Naive B cell (primary cell): ENCODE measurements at places on chromosomes 7 and 10.

- H3K27ac ChIP-seq = peak overlapping the region; percentile 15
- no peak overlapping the region for H3K4me3 ChIP-seq
- H3K4me1 ChIP-seq = peaks cover 8% of the 10 kb centered on the region
- no peak for DNase-seq
- no peaks in the 10 kb centered on the region for H3K27me3 ChIP-seq
Observed at GRCh38 chr10:11322698-11323097, 288.8 kb downstream of the USP6NL start.

DNA sequence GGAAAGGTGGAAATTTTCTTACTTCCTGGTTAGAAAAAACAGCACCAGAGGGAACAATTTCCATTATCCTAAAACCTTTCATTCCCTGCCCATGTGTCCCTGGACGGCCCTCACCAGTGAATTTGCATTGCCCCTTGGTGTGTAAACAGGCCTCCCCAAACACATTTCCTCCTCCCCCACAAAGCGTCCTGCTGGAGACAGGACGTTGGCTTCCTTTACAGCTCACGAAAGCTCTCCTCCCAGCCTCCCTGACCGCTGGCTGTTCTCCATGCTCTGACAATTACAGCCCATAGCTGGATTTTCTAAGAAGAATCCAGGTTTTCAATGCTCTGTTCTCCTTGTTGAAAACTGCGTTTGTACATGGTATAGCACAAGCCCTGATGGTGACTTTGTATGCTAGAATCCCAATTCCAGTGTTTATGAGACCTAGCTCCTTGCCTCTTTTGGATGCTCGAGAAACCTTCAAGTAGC lies 724.2 kb upstream of the CELF2 start:
- H3K4me1 ChIP-seq = no peaks in the 10 kb centered on the region
- no peaks in the 10 kb centered on the region for H3K36me3 ChIP-seq
- H3K27ac ChIP-seq = no peak overlapping the region
- DNase-seq = no peak

GRCh38 chr10:74585231-74586087 lies 240.9 kb upstream of the KAT6B start:
- peak overlapping the region; percentile 81 for H3K27ac ChIP-seq
- H3K27me3 ChIP-seq = no peaks in the 10 kb centered on the region
- peaks cover 12% of the 10 kb centered on the region for H3K36me3 ChIP-seq
- DNase-seq = peak; percentile 45
- H3K4me3 ChIP-seq = peak overlapping the region; percentile 64
- peaks cover 59% of the 10 kb centered on the region for H3K4me1 ChIP-seq

DNA sequence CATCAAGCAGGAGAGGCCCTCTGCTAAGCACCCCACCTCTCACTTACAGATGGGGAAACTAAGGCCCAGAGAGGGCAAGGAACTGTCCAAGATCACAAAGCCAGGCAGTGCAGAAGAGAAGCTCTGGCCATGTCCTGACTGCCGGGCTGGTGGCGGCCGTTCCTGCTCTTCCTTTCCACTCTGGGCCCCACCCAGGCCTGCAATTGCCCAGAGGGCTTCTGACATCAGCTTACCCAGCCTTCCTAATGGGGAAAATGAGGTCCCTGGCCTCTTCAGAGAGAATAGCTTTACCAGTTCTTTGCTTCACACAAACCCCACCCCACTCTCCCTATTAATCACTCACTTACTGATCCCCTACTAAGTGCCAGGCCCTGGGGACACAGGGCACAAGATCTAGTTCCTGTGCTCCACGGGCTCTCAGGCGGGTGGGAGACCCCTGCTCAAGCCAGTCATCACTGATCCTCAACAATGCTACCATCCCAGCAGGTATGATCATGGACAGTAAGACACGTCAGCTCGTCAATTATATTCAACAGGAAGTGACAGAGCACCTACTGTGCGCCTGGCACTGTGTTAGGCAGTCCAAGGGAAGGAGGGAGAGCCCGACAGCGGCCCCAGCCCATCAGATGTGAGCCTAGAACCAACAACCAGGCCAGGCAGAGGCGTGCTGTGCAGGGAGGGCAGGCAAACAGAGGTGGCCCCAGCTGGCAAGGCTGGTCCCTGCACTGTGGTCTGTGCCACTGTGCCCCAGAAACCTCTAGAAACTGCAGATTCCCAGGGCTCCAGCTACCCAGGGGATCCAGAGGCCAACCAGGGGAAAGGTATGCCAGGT lies 26.4 kb upstream of the FRAT2 start:
- H3K4me1 ChIP-seq = peaks cover 23% of the 10 kb centered on the region
- H3K4me3 ChIP-seq = no peak overlapping the region
- peaks cover 13% of the 10 kb centered on the region for H3K36me3 ChIP-seq
- no peak for DNase-seq

GRCh38 chr7:50648076-50648475 lies 82.9 kb upstream of the DDC start:
- no peaks in the 10 kb centered on the region for H3K27me3 ChIP-seq
- no peaks in the 10 kb centered on the region for H3K4me1 ChIP-seq
- no peak overlapping the region for H3K27ac ChIP-seq
- no peak overlapping the region for H3K4me3 ChIP-seq
- DNase-seq = no peak

DNA sequence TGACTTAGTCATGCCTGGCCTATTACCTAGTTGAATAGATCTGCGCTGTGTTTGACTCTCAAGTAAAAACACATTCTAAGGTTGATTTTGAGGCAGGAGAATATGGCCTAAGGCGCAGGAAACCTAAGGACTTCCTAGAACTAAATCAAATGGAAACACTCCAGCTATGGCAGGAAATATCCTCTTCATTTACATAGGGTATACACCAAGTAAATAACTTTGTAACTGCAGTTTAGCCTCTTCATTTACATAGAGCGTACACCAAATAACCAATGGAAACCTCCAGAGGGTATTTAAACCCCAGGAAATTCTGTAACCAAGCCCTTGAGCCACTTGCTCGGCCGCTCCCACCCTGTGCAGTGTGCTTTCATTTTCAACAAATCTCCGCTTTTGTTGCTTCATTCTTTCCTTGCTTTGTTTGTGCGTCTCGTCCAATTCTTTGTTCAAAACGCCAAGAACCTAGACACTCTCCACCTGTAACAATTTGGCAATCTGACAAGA lies 35.6 kb upstream of the XRCC2 start:
- no peak overlapping the region for H3K27ac ChIP-seq
- H3K27me3 ChIP-seq = peaks cover 9% of the 10 kb centered on the region
- no peaks in the 10 kb centered on the region for H3K4me1 ChIP-seq
- H3K36me3 ChIP-seq = no peaks in the 10 kb centered on the region
- no peak for DNase-seq
- H3K4me3 ChIP-seq = no peak overlapping the region

GRCh38 chr10:21406595-21407193 lies 118.8 kb downstream of the SKIDA1 start:
- H3K27ac ChIP-seq = no peak overlapping the region
- peaks cover 8% of the 10 kb centered on the region for H3K27me3 ChIP-seq
- no peak for DNase-seq
- no peak overlapping the region for H3K4me3 ChIP-seq

- H3K27me3 ChIP-seq = no peaks in the 10 kb centered on the region
- no peaks in the 10 kb centered on the region for H3K36me3 ChIP-seq
- H3K4me3 ChIP-seq = no peak overlapping the region
- no peak overlapping the region for H3K27ac ChIP-seq
Observed at GRCh38 chr10:32963096-32963495, 5.1 kb upstream of the ITGB1 start.

DNA sequence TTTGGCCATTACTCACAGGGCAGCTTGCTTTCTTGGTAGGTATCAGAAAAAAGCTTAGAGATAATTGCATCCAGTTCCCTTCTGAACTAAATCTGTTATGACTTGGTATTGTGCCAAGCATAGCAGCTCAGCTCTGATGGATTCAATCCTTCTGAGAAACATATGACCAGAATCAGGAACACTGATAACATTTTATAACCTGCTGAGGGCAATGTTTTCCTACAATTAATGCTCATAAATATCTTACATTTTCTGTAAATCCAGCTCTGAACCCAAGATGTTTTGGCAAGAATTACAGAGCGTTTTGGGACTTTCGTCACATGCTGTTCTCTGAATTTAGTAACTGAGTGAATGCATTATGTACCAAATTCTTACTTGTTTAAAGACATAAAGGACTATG lies 167.8 kb downstream of the KIF20B start:
- H3K27me3 ChIP-seq = no peaks in the 10 kb centered on the region
- DNase-seq = no peak
- no peak overlapping the region for H3K4me3 ChIP-seq
- H3K36me3 ChIP-seq = no peaks in the 10 kb centered on the region

- DNase-seq = no peak
- no peak overlapping the region for H3K27ac ChIP-seq
- peak overlapping the region; percentile 97 for H3K4me3 ChIP-seq
Observed at GRCh38 chr7:112449353-112449752, 907 bp upstream of the IFRD1 start.

- H3K36me3 ChIP-seq = peaks cover 7% of the 10 kb centered on the region
- no peak for DNase-seq
- peaks cover 4% of the 10 kb centered on the region for H3K4me1 ChIP-seq
- no peak overlapping the region for H3K27ac ChIP-seq
- peaks cover 20% of the 10 kb centered on the region for H3K27me3 ChIP-seq
Observed at GRCh38 chr10:78248651-78249464, 215.2 kb downstream of the RPS24 start.

DNA sequence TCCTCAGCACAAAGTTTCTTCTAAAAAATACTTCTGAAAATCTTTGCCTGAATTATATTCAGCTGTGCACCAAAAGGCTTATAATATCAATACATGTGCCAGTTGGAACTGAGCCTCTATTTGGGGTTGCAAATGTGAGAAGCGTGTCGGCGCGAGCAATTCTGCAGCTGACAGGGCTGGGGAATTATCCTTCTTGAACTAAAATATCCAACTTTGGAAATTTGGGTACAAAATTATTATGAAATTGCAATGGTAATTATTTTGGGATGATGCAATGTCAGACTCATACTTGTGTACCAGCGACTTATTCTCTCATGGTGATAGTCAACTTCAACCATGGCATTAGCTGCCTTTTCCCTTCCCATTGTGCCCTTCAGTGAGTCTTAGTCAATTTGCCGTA lies 507.0 kb upstream of the KLF6 start:
- no peaks in the 10 kb centered on the region for H3K4me1 ChIP-seq
- no peak for DNase-seq
- H3K4me3 ChIP-seq = no peak overlapping the region
- no peak overlapping the region for H3K27ac ChIP-seq

DNA sequence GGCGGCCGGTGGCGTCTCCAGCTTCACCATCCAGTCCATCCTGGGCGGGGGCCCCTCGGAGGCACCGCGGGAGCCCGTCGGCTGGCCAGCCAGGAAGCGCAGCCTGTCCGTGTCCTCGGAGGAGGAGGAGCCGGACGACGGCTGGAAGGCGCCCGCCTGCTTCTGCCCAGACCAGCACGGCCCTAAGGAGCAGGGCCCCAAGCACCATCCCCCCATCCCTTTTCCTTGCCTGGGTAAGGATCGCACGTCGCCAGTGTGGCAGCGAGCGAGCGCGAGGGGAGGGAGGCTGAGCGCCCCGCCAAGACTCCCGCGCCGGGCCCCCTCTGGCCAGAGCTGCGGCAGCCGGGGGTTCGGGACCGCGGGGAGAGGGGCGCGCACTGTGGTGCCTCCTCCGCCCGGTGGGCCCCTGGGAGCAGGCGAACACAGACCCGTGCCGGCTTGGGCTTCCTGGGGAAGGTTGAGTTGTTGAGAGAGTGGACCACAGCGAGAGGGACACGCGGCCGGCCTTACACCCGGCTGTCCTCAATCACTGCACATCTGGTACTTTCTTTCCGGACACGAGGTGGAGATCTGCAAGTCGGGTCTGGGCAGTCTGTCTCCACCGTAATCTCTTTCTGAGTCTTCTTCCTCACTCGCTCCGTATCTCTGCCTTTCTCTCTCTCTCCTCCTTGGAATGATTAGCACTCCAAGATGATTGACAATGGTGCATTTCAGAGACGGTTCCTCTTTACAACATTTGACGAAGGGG lies 652 bp downstream of the HMX2 start:
- H3K27me3 ChIP-seq = peaks cover 47% of the 10 kb centered on the region
- H3K4me3 ChIP-seq = peak overlapping the region; percentile 74
- peak overlapping the region; percentile 93 for H3K27ac ChIP-seq
- no peaks in the 10 kb centered on the region for H3K36me3 ChIP-seq
- peaks cover 33% of the 10 kb centered on the region for H3K4me1 ChIP-seq

DNA sequence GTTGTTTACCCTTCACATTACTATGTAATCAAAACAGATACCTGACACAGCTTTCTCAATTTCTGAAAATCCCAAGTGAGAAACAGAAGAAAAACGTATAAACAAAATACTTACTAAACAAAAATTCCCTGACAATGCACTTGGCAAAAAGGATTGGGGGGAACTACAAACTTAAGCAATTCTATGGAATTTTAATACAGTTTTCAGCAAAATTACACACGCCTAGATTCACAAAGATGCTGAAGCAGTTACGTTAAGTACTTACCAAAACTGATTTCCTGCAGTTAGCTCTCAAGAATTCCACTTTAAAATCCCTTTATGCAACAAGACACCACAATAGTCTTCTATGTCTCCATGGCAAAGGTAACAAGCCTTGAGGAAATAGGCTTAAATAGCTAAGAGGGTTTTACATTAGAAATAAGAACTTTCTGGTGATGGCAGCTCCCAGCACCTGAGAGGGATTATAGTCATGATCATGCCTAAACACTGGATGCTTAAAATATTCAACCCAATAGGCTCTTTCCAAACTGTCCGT lies 10.8 kb downstream of the TOMM7 start:
- peaks cover 5% of the 10 kb centered on the region for H3K4me1 ChIP-seq
- no peaks in the 10 kb centered on the region for H3K36me3 ChIP-seq
- no peaks in the 10 kb centered on the region for H3K27me3 ChIP-seq
- DNase-seq = no peak
- no peak overlapping the region for H3K27ac ChIP-seq

DNA sequence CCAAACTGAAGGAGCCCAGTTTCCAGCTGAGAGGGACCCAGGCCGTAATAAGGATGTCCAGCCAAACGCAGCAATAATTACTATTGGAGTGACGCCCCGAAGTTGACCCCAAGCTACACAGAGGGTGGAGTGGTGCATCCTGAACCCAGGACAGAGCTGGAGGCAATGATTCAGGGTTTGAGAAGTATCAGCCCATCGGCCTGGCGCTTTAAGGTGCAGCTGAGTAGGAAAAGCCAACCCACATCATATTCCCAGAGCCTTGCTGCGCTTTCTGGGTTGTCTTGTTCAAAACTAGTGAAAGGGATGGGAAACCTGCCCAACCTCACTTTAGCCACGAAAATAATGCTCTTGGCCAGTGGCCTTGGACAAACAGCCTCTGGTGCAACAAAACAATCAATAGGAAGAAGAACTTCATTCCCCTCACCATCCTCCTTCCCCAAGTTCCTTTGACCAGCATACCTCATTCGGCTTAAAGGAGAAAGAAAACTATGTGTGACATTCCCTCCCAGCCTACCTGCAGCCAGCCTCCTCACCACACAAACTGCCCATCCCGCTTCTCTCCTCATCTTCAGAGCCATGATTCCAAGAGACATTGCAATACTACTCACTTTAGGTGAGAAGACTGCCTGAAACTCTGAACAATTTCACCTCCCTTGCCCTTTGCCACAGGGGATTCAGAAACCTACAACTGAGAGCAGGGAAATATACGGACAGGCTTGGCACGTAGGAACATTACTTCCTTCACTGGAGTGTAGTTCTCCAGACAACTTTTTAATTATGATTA lies 217.2 kb upstream of the MKLN1 start:
- H3K4me1 ChIP-seq = peaks cover 44% of the 10 kb centered on the region
- peak overlapping the region; percentile 99 for H3K4me3 ChIP-seq
- DNase-seq = no peak
- peak overlapping the region; percentile 100 for H3K27ac ChIP-seq
- H3K36me3 ChIP-seq = peaks cover 22% of the 10 kb centered on the region
- H3K27me3 ChIP-seq = peaks cover 5% of the 10 kb centered on the region

- peaks cover 38% of the 10 kb centered on the region for H3K27me3 ChIP-seq
- peaks cover 7% of the 10 kb centered on the region for H3K4me1 ChIP-seq
- H3K4me3 ChIP-seq = no peak overlapping the region
- no peak for DNase-seq
Observed at GRCh38 chr7:72441791-72442190, 29.7 kb upstream of the CALN1 start.
